Fibroblast of pulmonary artery (primary cell): ENCODE measurements at places on chromosomes 13 and 19.

- DNase-seq: no peak
Measured at GRCh38 chr13:46495651-46496050, 57.3 kb upstream of the LRCH1 start.

GRCh38 chr19:378706-379105, 30.2 kb downstream of the C2CD4C start:
- no peak for DNase-seq

- DNase-seq: no peak
Measured at GRCh38 chr19:56538761-56539263, at the start of gene ZFP28. Gene ZFP28 (plus strand): TSS chr19:56538948. CDS start chr19:56539019, 71 bp downstream.

DNA sequence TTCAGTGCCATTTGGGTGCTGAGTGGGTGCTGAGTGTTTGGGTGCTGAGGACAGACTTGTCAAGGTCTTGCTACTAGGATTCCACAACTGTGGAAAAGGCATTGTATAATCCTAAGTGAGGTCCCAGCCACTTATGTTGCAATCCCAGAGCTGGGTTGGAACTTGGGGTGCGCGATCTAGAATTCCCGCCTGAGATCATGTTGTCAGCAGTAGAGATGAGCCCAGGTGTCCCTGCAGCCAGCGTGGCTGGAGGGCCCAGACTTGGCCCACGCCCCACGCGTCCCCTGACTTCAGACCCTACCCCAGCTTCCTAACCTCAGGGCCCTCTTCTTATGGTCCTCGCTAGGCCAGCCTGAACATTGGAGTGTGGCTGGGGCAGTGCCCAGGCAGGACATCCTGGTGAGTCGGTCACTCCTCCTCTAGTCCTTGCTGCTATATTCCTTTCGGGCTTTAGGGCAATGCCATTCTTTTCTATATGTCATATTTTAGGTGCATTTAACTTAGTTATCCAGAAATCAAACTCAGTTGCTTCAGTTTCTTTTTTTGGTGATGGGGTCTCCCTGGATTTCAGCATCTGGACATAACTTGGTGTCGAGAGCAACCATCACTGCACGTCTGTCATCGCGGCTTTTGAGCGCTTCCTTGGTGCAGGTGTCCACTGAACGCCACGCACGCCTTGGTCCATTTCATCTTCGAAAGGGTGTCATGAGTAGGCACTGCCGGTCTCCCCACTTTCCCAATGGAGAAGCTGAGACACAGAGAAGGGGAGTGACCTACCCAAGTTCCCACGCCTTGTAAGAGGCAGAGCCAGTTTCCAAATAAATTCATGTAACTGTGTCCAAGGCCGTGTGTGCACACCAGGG, 46.4 kb upstream of the F7 start:
- DNase-seq: peak; percentile 28

DNA sequence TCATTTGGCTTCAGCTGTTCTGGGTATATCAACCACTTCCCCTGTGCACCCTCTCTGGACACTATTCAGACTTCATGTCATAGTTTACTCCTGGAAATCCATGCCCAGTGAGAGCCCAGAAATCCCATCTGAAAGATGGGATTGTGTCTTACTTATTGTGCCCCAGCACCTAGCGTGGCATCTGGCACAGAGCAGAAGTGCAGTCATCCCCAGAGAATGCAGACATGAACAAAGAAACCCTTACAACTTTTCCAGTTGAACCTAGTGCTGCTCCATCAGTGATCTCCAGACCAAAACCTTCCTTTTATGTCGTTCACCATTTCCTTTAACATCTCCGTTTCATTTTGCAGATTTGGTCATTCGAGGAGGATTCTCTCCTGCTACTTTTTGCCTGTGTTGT, 60.6 kb downstream of the MBNL2 start:
- DNase-seq: no peak

DNA sequence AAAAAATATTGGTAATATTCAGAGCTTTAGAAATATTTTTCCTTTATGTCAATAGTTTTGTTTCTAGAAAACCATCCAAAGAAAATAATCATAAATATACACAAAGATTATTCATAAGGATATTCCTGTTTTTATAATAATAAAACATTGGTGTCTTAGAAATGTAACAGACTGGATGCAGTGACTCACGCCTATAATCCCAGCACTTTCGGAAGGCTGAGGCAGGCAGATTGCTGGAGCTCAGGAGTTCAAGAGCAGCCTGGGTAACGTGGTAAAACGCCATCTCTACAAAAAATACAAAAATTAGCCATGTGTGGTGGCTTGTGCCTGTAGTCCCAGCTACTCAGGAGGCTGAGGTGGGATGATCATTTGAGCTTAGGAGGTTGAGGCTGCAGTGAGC, 106.8 kb downstream of the DHRS12 start:
- DNase-seq: no peak

- DNase-seq: peak; percentile 10
Measured at GRCh38 chr13:24650161-24650560, 30.0 kb upstream of the ATP12A start.

- DNase-seq: peak; percentile 92
Measured at GRCh38 chr13:53137779-53138178, 109.2 kb downstream of the OLFM4 start.

DNA sequence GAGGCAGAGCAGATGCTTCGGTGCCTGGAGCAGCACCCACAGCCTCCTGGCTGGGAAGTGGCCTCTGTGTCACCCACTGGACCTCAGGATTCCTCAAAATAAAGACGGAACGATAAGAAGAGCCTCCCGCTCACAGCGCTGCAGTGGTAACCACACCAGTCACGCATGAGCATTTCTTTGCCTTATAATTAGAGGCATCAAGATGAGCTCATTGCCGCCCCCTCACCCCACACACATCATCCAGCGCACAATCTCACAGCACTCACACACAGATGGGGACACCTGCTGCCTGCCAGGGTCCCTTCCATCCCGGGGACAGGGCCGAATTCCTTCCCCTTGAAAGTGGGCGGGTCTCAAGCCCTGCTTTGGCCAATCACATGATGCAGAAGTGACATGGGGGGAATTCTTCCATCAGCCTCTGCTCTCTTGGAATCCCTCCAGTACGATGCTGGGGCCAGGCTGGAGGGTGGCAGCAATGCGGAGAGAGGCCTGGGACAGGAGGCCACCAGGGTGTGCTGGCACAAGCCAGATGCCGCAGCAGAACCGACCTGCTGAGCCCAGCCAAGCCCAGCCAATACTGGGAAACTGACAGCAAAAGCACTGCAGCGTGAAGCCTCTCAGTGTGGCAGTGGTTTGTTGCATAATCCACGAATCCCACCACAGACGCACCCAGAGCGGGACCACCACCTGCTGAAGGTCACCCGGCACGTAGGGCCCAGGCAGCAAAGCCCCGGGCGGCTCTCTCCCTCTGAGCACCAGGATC, 16.0 kb downstream of the PIP5K1C start:
- peak; percentile 77 for DNase-seq

- DNase-seq: no peak
Measured at GRCh38 chr19:33024398-33024797, 40.3 kb downstream of the RHPN2 start.

GRCh38 chr13:30864433-30865122, 41.5 kb upstream of the MEDAG start:
- peak; percentile 93 for DNase-seq

DNA sequence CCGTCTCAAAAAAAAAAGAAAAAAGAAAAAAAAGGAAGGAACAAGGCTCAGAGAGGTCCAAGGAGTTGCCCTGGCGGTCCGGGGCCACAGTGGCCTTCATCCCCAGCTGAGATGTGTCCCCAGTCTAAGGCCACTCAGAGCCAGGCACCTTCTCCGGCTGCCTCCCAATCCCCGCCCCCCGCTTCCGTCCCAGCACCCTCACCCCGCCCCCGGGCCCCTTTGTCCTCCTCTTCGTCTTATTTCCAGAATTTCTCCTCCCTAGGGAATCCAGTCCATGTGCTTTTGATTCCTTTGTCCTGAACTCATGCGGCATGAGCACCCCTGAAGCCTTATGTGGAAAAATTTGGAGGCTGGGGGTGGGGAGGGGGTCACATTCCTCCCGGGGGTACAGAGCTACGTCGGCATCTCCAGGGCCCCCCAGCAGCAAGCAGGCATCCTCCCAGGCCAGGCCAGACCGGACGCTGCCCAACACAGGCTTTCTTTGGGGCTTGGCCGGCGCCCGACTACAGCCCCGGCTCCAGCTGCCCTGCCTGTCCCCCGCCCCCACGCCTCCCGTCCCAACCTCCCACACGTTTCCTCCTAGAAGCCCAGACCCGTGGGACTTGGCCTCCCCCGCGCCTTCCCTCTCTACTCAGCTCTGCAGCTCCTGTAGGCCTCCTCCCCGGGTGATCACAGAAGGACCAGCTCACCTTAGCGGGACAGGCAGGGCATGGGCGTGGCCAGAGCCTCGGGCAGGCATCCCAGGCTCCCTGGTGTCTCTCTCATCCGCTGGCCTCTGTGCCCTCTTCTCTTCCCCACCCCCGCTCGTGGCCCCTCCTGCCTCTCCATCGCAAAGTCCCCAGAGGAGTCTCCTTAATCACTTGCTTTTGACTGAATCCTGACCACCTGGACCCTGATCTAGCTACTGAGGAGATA, 17.8 kb upstream of the ADGRE5 start:
- peak; percentile 93 for DNase-seq

- DNase-seq: peak; percentile 60
Measured at GRCh38 chr13:109790942-109791605, 4.7 kb upstream of the IRS2 start.

GRCh38 chr19:32067685-32068084, 277.7 kb upstream of the ZNF507 start:
- DNase-seq: no peak
